ENCODE measurements at places on chromosomes 3 and 15.

- DNase-seq: no peak
Observed at GRCh38 chr15:76163457-76164295, 103.9 kb downstream of the TMEM266 start.

DNA sequence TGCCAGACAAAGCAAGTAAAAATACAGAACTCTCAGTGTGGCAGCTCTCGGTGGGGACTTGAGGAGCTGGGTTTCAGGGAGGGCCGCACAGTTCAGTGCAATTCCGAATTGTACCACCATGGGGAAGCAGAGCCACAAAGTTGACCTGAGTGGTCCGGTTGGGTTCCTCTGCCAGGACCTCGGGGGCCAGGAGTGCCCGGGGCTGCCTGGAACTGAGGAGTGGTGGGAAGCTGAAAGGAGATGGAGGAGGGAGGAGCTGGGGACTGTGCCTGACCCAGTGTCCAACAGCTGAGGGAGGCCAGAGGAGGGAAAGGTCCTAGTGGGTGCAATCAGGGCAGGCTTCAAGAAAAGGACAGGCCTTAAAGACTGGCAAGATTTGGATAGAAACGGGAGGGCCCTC lies 32.2 kb upstream of the TRH start:
- DNase-seq: peak; percentile 67

- DNase-seq: no peak
Observed at GRCh38 chr3:107227091-107227490, 150.1 kb upstream of the CCDC54 start.

GRCh38 chr3:189842681-189843602 lies 211.8 kb downstream of the TP63 start:
- DNase-seq: no peak

DNA sequence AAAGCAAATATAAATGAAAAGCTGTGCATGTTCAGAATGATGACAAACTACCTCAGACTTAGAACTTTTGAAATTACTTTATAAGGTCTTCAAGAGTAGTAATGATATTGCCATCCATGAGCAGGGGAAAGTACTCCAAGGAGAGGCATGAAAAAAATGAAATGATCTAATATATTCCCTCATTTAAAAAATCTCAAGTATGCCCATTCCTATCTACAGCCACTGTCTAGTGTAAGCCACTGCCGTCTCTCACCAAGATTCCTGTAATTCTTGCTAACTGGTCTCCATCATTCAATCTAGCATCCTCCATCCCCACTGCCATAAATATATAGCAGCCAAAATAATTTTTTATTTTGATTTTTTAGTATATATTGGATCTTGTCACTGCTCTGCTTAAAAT lies 258.8 kb downstream of the PLOD2 start:
- DNase-seq: no peak

GRCh38 chr3:19970327-19970726 lies 23.4 kb downstream of the RAB5A start:
- DNase-seq: no peak

DNA sequence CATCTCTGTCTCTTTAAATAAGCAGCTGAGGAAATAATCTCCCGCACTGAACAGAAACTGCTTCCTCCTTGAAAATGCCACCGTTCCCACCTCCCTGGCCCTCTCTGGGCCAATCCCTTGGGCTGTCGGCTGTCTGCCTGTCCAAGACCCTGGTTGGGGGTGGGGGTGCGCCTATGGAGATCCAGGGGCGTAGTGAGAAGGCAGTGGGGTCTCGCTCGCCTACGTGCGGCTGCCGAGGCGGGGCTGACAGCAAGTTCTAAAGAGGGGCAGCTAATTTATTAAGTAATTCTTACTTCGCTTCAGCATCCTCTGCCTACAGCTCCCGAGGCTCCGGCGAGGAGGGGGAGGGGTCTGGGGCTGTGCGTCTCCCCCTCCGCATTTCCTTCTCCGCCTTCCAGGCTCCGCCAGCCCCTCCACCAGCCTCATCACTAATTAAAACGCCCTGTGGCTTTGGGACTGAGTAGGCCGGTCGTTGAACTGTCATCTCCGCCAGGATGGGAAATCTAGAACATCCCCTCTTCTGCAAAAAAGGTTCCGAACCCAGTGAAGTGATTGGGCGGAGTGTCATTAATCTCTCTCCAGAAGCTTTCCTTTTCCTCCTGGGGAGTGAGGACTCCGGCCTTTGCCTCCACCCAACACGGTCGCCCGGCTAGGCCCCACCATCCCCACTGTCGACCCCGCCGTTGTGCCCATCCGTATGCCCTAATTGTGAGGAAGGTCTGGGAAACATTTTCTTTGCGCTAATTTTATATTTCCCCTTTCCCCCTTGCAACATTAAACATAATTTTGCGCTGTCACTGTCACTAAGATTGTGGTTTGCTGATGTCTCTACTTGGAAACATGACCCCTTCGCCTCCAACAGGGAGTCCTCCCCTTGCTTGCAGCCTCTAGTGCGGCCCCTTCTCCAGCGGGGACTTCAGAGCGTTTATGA lies 16.9 kb downstream of the NR2F2 start:
- DNase-seq: no peak

DNA sequence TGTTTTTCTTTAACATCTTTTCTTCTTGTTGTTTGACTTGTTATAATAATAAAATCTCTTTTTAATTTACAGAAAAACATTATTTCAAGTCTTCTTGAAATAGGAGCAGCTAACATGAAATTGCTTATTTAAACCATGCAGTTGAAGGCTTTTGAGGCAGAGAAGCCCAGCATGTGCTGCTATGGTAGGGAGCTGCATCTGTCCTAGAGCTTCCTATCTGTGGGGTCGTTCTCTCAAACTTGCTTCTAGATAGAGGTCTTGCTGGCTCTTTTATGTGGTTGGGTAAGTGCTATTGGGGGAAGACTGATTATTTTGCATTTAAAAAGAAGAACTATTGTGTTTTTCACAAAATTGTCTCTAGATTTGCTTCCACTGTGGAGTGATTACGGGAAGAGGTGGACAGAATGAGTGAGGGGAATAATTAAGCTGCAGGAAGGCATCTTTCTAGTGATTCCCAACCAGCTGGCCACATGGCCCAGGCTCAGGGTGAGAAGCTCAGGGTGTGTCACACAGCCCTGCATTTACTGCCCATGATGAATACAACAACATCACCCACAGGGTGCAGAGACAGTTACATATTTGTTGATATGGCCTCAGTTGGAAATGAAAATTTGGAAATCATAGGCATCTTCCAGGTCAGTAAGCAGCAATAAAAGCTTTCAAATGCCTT lies 98.7 kb downstream of the CHST2 start:
- DNase-seq: no peak

All from T47D (cell line).